ENCODE measurements at places on chromosomes 4 and X. TPM values are rescaled to one million over a fixed set of nuclear protein-coding genes. Genes with fewer than 3 reads are reported as not detected.

DNA sequence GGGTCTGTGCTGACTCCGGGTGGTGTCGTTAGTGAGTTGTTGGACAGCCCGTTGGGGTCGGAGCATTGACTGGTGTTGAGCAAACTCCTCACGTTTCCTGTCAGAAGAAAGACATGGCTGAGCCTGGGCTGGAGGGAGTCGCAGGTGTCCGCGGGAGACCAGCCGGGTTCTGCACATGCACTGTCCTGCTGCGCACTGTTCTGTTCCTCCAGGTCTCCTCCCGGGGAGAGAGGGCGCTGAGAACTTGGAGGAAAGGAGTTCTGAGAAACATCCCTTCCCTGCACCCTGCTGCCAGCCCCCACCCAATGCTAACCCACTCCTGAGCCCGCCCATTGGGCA lies 1.1 kb downstream of the ZNF141 start:
- H3K27me3 ChIP-seq: no peaks in the 10 kb centered on the region
- peaks cover 6% of the 10 kb centered on the region for H3K36me3 ChIP-seq
- H3K27ac ChIP-seq: no peak overlapping the region
- H3K4me3 ChIP-seq: peak overlapping the region; percentile 95

DNA sequence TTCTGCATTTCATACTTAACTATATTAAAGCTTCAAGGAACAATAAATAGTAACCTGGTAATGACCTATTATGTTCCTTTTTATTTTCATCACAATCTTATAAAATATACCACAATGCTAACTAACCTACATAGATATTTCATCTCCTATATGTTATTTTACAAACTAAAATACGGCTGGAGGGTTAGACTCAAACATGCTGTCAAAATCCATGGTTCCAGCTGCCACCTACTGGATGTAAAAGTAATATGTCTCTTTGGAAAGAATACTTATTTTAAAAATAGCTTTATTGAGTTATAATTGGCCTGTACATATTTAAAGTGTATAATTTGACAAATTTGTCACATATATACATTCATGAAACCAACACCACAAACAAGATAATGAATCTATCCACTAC lies 15.0 kb downstream of the RGN start:
- no peaks in the 10 kb centered on the region for H3K27me3 ChIP-seq
- no peaks in the 10 kb centered on the region for H3K36me3 ChIP-seq
- no peak overlapping the region for H3K4me3 ChIP-seq
- no peak overlapping the region for H3K27ac ChIP-seq

DNA sequence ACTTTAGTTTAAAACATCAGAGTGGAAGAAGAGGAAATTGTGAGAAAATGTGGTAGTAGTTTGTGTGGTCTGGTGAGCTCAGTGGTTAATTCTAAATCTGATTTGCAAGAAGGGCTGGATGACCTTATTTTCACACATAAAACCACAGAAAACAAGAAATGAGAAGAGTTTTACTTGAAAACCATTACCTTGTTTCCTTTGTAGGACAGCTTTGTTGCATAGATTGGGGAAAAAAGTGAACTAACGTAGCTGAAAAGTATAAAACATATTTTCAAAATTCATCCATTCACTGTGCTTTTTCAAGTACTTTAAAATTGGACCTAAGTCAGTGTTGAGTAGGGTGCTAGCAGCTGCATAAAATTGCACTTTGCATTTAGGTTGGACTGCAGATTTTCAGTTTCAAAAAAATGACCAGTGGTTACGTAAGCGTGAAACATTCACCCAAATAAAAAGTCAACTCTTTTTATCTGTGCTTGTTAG lies 211.3 kb downstream of the ARHGAP10 start:
- no peak overlapping the region for H3K27ac ChIP-seq
- H3K4me1 ChIP-seq: peaks cover 4% of the 10 kb centered on the region
- peaks cover 24% of the 10 kb centered on the region for H3K36me3 ChIP-seq
- DNase-seq: no peak
- H3K4me3 ChIP-seq: no peak overlapping the region

DNA sequence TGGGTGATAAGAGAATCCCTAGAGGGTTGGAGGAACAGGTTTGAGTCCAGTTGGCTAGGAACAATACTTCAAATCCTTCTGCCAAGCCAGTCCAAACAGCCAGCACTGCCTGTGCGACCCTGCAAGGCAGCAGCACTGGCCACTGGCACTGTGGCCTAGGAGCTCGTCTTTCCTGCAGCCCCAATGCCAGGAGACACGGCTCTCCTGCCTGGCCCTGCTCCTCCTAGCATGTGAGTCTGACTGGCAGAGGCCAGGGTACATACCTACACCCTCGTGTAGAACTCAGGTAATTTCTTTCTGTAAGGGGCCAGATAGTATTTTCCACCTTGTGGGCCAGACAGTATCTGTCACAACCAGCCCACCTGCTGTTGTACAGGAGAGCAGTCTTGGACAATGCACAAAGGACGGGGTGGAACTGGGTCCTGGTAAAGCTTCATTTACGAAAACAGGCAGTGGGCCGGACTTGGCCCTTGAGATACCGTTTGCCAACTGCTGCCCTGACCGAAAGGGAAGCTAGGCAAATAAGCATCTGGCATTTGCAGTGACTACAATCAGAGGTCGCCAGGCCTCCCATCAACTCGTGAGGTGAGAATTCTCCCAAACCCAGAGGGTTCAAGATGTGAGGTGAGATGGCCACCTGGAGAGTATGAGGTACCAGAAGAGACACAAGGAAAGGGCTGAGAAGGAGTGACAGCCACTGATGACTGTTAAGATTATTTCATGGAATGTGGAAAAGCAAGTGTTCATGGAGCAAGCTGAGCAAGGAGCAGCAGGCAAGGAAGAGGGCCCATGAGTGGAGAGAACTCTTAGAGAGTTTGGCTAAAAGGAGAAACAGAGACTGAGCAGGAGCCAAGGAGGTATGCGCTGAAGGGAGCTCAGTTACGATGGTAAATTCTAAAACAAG lies 29.8 kb upstream of the IRAK1 start:
- no peak for DNase-seq
- H3K27me3 ChIP-seq: no peaks in the 10 kb centered on the region
- H3K4me1 ChIP-seq: peaks cover 43% of the 10 kb centered on the region
- peaks cover 6% of the 10 kb centered on the region for H3K36me3 ChIP-seq

DNA sequence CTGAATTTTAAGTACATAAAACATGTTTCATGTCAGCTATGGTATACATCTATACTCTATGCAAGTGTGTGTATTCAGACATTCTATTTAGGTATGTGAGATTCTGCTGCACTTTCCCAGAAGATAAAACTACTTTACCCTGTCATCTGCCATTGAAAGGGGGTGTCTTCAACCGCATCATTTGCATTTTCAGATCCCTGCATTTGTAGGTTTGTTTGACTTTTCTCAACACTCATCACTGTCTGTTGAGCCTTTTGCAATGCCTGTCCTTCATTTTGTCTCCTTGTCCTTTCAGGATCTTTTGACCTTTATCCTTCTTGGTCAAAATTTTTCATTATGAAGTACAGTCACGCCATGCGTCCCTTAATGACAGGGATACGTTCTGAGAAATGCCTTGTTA lies 103.5 kb downstream of the TMA16 start:
- peaks cover 3% of the 10 kb centered on the region for H3K4me1 ChIP-seq
- no peaks in the 10 kb centered on the region for H3K36me3 ChIP-seq
- H3K4me3 ChIP-seq: no peak overlapping the region
- no peaks in the 10 kb centered on the region for H3K27me3 ChIP-seq
- H3K27ac ChIP-seq: no peak overlapping the region

GRCh38 chr4:109548655-109549054 lies 11.4 kb upstream of the MCUB start:
- peak overlapping the region; percentile 36 for H3K27ac ChIP-seq
- no peaks in the 10 kb centered on the region for H3K27me3 ChIP-seq
- peaks cover 10% of the 10 kb centered on the region for H3K36me3 ChIP-seq
- DNase-seq: no peak
- no peaks in the 10 kb centered on the region for H3K4me1 ChIP-seq
- H3K4me3 ChIP-seq: no peak overlapping the region

GRCh38 chr4:48546336-48546735 lies 56.3 kb downstream of the ZAR1 start:
- no peak overlapping the region for H3K4me3 ChIP-seq
- H3K4me1 ChIP-seq: no peaks in the 10 kb centered on the region
- DNase-seq: no peak
- H3K27me3 ChIP-seq: no peaks in the 10 kb centered on the region
- no peak overlapping the region for H3K27ac ChIP-seq
- H3K36me3 ChIP-seq: peaks cover 94% of the 10 kb centered on the region

The PPP1R3F gene
- 5.5 TPM for total RNA-seq

Measured in lower lobe of right lung (tissue), 2 donors.